Psoas muscle (tissue), 8 donors: ENCODE measurements at places on chromosomes 4 and X.

- no peak for DNase-seq
Measured at GRCh38 chr4:177283167-177283566, 26.5 kb upstream of the NEIL3 start.

DNA sequence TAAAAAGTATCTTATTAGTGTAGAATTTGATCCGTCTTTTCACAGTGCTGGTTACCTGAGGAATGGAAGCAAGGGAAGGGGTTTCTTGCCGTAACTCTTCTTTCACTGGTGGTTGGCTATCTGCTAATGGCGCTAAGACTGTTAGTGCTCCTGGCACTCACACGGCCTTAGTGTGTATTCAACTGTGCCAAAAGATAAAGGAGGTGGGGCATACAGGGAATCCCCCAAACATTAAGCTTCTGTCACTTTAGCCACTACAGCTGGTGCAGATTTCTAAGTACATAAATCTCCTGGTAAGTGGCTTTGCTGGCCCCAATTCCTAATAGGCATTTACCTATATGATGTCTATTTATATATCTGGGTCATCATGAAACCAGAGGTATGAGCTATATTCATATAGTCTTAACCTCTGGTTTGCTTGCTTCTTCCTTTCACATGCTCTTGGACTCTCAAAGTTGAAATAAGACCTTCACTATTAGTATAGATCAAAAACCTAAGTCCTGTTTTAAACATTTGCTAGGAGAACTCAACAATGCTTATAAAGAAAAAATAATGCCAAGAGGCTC is 95.1 kb downstream of the TSPAN7 start:
- no peak for DNase-seq

DNA sequence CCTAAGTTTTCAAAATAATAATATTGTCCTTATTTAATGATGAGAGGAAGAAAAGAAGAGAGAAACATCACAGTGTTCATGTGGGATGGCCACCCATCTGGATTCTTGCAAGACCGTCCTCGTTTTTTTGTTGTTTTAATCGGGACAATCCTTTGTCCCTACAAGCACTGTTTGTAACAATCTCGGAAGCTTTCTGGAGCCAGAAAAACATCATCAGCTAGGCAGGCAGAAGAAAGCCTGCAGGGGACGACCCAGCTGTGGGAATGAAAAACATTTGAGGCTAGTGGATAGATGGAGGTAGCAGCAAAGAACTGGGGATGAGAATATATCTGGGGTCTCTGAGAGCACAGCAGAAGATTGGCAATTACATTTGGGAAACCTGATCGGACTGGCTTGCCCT is 105.6 kb downstream of the DKK2 start:
- no peak for DNase-seq

DNA sequence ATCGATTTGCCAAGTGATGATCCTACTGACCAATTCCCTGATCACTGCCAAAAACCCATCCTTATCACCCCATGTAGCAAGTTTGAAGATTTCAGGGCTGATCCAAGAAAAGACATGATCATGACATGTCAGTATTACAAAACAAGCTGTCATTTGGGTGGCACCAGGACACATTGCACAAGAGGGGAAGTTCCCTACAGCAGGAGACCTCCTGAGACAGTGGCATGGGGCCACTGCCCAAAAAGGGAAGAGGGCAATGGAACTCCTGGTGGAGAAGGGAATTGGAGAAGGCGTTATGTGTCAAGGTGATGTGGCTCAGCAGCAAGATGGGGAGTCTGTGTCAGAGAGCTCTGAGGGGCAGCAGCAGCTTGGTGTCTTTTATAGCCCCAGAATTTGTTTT is 43.4 kb downstream of the ZNF182 start:
- DNase-seq: no peak

DNA sequence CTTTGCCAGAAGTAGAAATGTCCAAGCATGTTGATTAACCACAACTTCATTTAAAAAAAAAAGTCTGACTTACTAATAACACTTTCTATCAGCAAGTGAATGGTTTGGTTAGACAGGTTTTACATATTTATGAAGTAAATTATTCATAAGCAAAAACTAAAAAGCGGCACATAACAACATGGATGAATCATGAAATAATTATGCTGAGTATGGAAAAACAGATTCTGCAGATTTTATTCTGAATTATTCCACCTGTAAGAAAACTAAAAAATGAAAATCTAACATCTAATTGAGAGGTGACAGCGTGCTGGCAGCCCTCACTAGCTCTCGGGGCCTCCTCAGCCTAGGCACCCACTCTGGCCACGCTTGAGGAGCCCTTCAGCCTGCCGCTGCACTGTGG is 173.5 kb downstream of the ADAM29 start:
- no peak for DNase-seq

DNA sequence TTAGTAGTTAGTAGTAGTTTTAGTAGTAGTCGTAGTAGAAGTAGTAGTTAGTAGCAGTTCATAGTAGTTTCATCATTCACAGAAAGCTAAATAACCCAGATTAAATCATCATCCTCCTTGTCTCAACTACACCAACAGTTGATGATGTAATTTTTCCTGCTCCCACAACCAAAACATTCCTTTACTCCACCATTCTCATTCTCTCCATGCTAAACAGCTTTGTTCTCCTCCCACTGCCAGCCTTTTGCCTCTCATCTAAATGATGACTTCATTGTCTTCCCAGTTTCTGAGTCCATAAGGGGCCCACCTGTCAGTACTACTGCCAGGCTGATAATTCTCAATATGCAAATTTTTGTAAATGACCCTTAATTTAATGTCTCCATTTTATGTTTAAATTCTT is 68.9 kb downstream of the ARHGAP24 start:
- DNase-seq: no peak

DNA sequence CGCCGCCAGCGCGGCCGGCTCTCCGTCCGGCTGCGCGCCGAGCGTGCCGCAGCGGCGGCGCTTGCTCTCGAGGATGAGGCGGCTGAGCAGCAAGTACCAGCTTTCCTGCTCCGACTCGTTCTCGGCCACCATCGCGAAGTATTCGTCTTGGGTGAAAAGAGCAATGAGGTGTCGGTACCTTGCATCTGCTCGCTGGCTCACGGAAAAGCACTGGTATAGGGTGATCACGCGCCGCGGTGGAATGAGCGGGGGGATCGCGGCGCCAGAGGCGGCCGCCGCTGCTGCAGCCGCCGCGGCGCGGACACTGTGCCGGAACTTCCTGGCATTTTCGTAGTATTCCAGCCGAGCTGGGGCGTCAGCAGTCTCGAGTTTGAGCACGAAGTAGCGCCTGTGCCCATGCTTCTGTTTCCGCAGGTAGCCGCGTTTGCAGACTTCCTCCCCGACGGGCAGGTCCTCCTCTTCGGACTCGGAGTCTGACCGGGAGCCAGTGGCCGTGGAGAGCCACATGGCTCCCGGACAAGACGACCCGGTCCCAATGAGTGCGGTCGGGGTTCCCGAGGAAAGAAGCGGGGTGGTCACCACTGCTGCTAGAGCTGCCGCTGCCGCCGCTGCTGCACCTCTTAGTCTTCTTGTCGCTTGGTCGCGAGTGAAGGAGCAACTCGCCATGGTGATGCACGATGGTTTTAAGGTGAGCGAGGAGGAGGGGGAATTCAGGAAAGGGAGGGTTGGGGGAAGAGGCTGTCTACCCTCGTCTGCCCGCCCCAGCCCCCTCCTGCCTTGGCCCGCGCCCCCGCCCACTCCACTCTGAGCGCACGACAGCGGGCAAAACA is 469 bp downstream of the IRS4 start:
- no peak for DNase-seq
